Astrocyte of the hippocampus (primary cell): ENCODE measurements at places on chromosomes 11 and 22.

GRCh38 chr11:64007629-64008282 is 21.5 kb downstream of the OTUB1 start:
- peak; percentile 61 for DNase-seq

DNA sequence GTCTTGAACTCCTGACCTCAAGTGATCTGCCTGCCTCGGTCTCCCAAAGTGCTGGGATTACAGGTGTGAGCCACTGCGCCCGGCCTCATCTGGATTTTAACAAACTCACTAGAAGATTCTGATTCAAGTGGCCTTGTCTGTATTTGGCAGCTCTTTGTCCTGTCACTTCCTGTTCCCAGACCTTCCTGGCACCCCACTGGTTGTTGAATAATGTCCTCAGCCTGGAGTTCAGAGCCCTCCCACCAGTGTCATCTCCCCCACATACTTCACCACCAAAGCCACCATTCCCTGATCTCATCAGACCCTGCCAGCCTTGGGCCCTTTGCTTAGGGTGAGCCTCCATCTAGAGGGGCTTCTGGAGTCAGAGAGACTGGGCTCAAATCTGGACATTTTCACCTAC is 3.3 kb downstream of the PELI3 start:
- DNase-seq: no peak

- no peak for DNase-seq
Observed at GRCh38 chr11:131724436-131724975, 354.1 kb downstream of the NTM start.

GRCh38 chr11:96338910-96339705 is 3.9 kb downstream of the MAML2 start:
- DNase-seq: peak; percentile 69

DNA sequence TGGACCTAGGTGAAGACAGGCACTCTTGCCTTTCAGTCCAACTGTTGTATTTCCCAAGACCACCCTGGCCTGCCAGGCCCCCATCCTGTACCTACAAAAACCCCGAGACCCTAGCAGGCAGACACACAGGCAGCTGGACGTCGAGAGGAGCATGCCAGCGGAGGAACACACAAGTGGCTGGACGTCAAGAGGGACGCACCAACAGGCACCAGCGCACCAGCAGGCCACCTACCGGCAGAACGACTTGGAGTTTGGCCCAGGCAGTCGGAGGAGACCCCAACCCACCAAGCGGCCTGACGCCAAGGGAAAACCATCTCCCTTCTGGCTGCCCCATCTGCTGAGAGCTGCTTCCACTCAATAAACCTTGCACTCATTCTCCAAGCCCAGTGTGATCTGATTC is 1883.4 kb upstream of the RAG2 start:
- no peak for DNase-seq

- no peak for DNase-seq
Observed at GRCh38 chr11:78708388-78708787, 133.7 kb upstream of the NARS2 start.

GRCh38 chr11:6233984-6234386 is 451 bp downstream of the FHIP1B start:
- no peak for DNase-seq

DNA sequence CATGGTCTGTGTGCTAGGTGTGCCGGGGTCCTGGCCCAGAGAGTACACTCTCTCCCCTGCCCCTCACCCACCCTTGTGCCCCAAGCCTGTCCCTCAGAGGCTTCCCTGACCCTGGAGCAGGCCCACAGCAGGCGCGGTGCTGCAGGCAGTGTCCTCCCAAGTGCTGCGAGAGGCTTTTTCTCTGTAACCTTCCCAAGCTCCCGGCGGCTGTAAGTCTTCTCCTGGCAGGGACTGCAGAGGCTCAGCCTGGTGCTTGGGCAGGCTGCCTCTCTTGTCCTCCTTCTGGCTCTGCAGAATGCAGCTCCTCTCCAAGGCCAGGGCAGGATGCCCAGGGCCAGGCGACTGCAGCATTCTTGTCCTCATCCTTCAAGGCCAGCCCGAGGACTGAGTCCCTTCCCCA is 15.9 kb downstream of the RFPL1 start:
- no peak for DNase-seq
